Stimulated activated CD8-positive, alpha-beta memory T cell treated with anti-CD3 and anti-CD28 coated beads, Interleukin-7, amount 100 ng/mL, for 1 hour (primary cell): ENCODE measurements at places on chromosomes 2 and 18.
A peak's percentile ranks its signal among the peaks of the same experiment; 100 is the strongest.

GRCh38 chr18:49723648-49724180 lies 89.6 kb downstream of the ACAA2 start:
- no peak for DNase-seq

GRCh38 chr2:218217360-218218267 lies 625 bp downstream of the ARPC2 start:
- DNase-seq = peak; percentile 35

DNA sequence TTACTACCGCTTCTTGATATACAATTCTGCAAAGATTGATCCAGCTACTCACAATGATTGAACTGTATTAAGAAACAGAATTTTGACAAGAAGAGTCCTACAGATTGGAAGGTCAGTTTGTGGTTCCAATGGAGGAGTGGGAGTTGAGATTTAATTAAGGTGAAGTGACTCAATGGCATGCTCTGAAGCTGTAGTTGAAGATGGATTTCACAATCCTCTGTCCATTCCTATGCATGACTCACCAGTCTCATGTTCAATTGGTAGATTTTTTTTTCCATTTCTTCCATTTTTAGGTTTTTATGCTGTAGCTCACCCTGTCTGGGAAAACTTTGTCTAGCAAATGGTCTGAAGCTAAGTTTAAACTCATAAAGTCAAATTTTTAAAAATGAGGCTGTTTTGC lies 83.3 kb downstream of the DPP4 start:
- DNase-seq = no peak

DNA sequence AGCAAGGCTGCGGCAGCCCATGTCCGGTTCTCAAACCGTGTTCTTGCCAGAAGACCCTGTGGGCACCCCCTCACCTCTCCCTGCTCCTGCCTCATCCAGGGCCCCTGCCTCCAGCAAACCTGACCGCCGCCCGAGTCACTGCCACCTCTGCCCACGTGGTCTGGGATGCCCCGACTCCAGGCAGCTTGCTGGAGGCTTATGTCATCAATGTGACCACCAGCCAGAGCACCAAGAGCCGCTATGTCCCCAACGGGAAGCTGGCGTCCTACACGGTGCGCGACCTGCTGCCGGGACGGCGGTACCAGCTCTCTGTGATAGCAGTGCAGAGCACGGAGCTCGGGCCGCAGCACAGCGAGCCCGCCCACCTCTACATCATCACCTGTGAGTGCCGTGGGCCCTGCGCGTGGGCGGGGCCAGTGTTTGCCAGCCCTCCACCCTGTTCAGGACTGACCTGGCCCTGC lies 32.2 kb downstream of the MTERF4 start:
- DNase-seq = no peak

- DNase-seq = no peak
Observed at GRCh38 chr18:24543795-24544498, 83.5 kb downstream of the HRH4 start.

GRCh38 chr2:8680822-8681760 lies 765 bp upstream of the ID2 start:
- no peak for DNase-seq

GRCh38 chr2:64951306-64951953 lies 37.8 kb upstream of the SLC1A4 start:
- DNase-seq = no peak
